ENCODE measurements at places on chromosomes 6 and 20. TPM values are rescaled to one million over a fixed set of nuclear protein-coding genes. Genes with fewer than 3 reads are reported as not detected.

DNA sequence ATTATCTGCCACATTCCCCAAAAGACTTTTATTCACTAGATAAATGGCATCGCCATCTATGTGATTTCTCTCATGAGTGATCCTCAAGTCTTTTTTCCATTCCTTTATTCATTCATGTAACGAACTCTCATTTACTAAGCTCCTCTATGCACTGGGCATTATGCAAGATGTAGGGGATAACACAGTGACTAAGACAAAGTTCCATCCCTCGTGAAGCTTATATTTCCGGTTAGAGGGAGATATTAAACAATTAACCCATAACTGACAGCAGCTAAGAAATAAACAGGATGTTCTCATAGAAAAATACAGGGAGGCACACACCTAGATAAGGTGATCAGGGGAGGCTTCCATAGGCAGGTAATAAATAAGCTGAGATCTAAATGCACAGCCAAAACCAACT, 17.2 kb upstream of the PREX1 start:
- DNase-seq, result no peak

GRCh38 chr6:129369737-129370136, 340.2 kb downstream of the ARHGAP18 start:
- DNase-seq, result no peak

DNA sequence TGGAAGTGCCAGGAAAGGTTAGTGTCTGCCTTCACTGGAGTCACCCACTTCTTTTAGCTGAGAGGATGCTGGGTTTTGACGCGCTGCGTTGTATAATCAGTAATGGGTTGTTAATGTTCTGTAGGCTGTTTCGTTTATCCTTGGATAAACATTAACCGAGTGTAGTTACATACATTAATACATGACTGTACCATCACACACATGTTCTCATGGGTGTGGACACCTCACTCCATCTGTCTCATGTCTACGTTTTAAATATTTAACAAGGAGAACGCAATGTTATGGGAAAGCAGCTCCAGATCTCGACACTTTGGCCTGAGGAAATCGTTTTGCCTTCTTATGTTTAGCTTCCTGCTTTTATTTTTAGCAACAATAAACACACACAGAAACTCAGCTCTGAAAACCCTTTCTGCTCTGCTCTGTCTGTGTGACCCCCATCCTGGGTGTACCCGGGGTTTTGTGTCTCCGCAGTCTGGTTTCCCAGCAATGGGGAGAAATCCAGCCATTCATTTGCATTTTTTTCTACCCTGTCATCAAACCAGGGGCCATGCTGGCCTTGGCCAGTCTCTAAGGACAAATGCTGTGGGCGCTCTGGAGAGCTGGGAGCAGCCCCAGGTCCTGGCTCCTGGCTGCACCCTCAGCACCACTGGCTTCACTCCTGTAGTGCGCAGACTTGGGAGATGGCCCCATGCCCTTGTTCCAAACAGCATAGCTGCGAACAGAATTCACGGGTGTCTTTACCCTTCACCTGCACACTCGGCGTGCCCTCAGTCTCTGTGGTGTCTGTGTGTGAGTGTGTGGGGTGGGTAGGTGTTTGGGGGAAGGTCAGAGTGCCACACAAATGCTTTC, 110.8 kb downstream of the ERMARD start:
- no peak for DNase-seq

DNA sequence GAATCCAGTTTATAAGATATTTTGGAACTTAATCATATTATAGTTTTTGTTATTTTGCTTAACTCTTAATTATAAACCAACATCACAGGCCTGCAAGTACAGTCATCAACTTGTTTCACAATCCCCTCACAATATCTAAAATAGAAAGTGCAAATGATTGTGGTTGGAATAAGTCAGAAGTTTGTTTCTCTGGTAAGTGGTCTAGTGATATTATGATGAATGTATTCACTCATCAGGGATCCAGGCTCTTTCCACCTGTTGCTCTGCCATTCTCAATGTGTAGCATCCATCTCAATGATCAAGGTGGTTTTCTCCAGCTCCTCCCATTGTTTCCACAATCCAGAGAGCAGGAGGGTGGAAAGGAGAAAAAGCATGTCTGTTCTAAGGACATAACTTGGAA, 54.2 kb downstream of the OPN5 start:
- no peak for DNase-seq

DNA sequence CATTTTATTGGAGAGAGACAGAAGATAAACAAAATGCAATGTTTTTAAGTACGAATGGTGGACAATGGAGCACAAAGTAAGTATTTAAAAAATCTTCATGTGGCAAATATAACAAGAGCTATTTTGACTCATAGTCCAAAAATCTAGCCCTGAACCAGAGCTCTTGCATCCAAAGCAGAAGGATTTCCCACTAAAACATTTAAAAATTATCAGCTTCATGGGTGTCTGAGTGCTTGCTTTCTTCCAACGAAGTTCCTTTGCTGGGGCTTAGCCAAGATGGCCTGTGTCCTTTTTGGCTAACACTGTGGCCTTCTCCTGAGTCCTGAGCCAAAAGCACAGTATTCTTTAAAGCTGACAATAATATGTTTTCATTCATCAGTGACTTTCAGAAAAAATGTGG, 161.7 kb downstream of the RIMS1 start:
- no peak for DNase-seq

DNA sequence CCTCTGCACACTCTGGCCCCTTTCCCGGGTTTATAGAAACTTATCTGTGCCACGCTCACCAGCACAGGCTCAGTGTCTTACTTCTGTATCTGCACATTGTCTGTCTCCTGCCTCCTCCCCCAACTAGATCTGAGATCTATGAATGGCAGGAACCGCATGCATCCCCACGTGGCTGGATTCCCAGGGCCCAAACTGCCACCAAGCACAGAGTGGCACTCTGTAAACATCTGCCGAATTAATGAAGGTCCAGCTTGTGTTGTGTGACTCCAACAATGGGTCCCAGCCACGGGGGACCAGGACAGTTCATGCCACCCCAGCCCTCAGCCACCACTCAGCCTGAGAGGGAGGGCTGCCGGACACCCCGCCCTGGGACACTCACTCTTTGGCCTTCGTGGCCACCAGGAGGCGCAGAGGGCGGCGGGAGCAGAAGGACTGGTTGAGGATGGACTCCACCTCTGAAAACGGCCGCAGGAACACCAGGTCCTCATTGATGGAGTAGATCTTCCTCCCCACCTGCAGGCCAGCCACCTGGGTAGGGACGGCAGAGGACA, 171.1 kb downstream of the PREX1 start:
- peak; percentile 77 for DNase-seq

- DNase-seq, result no peak
Observed at GRCh38 chr6:23175391-23175790, 606.0 kb downstream of the HDGFL1 start.

DNA sequence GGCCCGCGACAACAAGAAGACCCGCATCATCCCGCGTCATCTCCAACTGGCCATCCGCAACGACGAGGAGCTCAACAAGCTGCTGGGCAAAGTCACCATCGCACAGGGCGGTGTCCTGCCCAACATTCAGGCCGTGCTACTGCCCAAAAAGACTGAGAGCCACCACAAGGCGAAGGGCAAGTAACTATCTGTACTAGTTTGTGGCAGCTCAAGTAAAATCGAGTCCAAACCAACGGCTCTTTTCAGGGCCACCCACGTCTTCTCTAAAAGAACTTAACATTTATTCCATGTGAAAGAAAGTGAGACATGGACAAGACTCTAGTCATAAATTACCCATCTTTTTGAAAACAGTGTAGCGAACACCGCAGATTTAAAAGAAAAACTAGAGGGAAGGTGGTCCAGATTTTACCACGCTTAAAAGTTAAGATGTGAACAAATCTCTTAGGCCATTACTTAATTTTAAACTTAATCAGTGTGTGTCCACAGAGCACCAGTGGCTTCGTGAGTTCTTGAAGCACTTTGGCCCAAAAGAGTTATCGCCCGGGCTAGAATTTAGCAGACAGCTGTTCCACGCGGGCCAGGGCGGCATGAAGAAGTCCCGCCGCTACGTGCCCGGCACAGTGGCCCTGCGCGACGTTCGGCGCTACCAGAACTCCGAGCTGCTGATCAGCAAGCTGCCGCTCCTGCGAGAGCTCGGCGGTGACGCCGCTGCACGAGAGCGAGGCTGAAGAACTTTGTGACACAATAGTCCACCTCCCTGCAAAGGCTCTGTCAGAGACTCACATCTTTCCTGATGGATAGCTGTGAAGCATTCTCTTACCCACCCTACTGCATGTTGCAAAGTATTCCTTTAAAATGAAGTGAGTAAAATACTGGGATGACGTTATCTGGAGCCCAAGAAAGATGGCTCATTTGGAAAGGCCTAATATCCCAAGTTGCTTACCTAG, 113.9 kb upstream of the PRSS16 start:
- DNase-seq, result peak; percentile 79

DNA sequence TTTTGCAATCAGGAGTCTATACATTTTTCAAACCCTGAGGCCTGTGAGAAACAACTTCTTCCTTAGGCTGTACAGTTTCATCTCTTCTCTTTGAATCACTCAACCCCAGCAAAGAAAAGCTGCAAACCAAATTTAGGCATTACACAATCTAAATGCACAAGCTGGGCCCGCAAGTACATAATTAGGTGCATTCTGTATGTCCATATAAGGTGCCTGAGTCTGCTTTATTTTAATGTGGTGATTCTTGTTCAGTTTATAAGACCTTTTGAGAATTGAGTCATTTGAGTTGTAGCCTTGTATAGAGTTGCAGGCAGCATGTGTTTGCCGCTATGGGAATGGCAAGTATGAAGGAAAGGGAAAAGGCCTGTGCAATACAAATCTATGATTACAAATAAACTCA, 709.6 kb upstream of the MARCKS start:
- DNase-seq, result no peak

The PROKR2 gene
- 0.44 TPM for total RNA-seq

The KIF16B gene
- 7.4 TPM for total RNA-seq
